ENCODE measurements at places on chromosomes 7 and 10. TPM values are rescaled to one million over a fixed set of nuclear protein-coding genes. Genes with fewer than 3 reads are reported as not detected.

Gene SLC16A12
- 0.45 TPM for total RNA-seq

Gene LIPM
- not detected for total RNA-seq

DNA sequence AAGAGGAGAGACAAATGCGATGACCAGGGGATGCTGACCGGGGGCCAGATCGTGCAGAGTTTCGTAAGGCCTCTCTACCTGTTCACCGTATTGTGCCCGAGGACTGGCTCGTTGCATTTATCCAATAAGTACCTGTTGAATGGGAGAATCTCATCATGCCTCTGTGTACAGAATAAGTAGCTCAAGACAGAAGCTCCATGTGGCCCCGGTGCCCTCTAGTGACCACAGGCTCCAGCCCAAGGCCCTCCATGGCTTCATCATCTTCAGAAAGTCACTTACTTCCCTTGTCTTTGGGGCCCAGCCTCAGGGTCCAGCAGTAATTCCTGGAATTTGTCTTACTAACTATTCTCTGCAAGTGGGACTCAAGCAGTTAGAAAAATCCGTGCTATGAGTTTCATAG lies 151.0 kb downstream of the CHN2 start:
- peak; percentile 62 for DNase-seq

- DNase-seq, result no peak
These were observed 27.7 kb downstream of the PPP2R2D start for GRCh38 chr10:131928248-131929095.

DNA sequence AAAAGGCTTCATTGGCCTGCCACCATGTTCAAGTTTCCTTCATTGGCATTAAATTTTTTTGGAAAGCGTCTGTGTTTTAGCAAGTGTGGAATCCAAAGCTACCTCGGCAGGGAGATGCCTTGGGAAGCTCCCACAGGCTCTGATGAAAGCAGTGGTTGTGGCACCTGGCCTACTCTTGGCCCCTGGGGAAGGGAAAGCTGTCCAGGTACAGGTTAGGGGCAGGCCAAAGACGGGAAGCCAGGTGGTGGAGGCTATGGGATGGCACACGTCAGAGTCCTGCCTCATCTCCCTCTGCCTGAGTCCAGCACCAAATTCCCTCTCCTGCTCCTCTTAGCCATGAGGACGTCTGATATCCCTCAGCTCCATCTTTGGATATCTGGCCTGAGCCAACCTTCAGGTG lies 49.7 kb downstream of the C10orf120 start:
- no peak for DNase-seq

GRCh38 chr10:103188853-103189252 lies 4.2 kb downstream of the NT5C2 start:
- no peak for DNase-seq

GRCh38 chr7:18400275-18400674 lies 95.3 kb upstream of the HDAC9 start:
- DNase-seq, result no peak

- DNase-seq, result no peak
These were observed 74.8 kb upstream of the SH2B2 start for GRCh38 chr7:102211590-102212550.

Measured in aorta (tissue), 5 donors.